ENCODE measurements at places on chromosomes 3 and 15. TPM values are rescaled to one million over a fixed set of nuclear protein-coding genes. Genes with fewer than 3 reads are reported as not detected.

Gene GOLGA8S
- total RNA-seq, result 0.14 TPM

Gene GMPS
- total RNA-seq, result 76.0 TPM

Gene SIDT1
- total RNA-seq, result 0.32 TPM

Gene SLC51A
- not detected for total RNA-seq

Gene BFSP2
- total RNA-seq, result not detected

Gene PLS1
- 11.1 TPM for total RNA-seq

Gene NRG4
- total RNA-seq, result 0.94 TPM

Gene MST1
- 1.8 TPM for total RNA-seq

Gene C3orf80
- 0.92 TPM for total RNA-seq

Gene RBP2
- total RNA-seq, result not detected

Gene TTLL13
- total RNA-seq, result 0.57 TPM

Gene CYP8B1
- not detected for total RNA-seq

Gene GORASP1
- 32.8 TPM for total RNA-seq

Gene NUDT16
- total RNA-seq, result 10.7 TPM

Gene LRTM1
- not detected for total RNA-seq

Gene CEP152
- 3.9 TPM for total RNA-seq

Gene SHC4
- total RNA-seq, result 0.92 TPM

Gene CHST13
- 0.82 TPM for total RNA-seq

Gene PLSCR5
- not detected for total RNA-seq

Gene ARPIN
- total RNA-seq, result 11.6 TPM

Gene GOLGA6L4
- 0.60 TPM for total RNA-seq

Gene GOLGA6D
- not detected for total RNA-seq

Gene RFTN1
- total RNA-seq, result 3.3 TPM

Gene NUP210
- total RNA-seq, result 42.8 TPM

Gene CYP19A1
- total RNA-seq, result 0.10 TPM

Gene NECTIN3
- total RNA-seq, result 23.2 TPM

Gene EIF4E3
- total RNA-seq, result 3.9 TPM

Gene PPP2R3A
- total RNA-seq, result 2.9 TPM

Gene EPHB1
- 0.06 TPM for total RNA-seq

Gene SLITRK3
- not detected for total RNA-seq

Gene ANKRD63
- 0.40 TPM for total RNA-seq

Gene HIGD1A
- total RNA-seq, result 94.1 TPM

Gene CLRN1
- not detected for total RNA-seq

Gene ITIH1
- not detected for total RNA-seq

Gene SERINC4
- total RNA-seq, result 0.09 TPM

Gene SYNPR
- total RNA-seq, result not detected

Gene IL20RB
- 0.99 TPM for total RNA-seq

Gene MNS1
- total RNA-seq, result 3.0 TPM

Gene NAA80
- 5.1 TPM for total RNA-seq

Gene ITIH3
- total RNA-seq, result 0.15 TPM

Gene MASP1
- total RNA-seq, result not detected

Gene ZNF80
- total RNA-seq, result not detected

Gene MELTF
- total RNA-seq, result 60.8 TPM

Gene DUOX2
- total RNA-seq, result 0.05 TPM

Gene ALPK3
- total RNA-seq, result 0.07 TPM

Gene ACTRT3
- total RNA-seq, result 2.6 TPM

Gene PSTPIP1
- not detected for total RNA-seq

Gene KLHDC8B
- 3.6 TPM for total RNA-seq

Gene CXCR6
- total RNA-seq, result not detected

Gene LRRC31
- not detected for total RNA-seq

Measured in A549 treated with AZD2906 at 1 μM for 4 hours (cell line).